HT1080 (cell line): ENCODE measurements at places on chromosomes 2 and 18.

GRCh38 chr2:177619461-177619860 is 226.9 kb downstream of the AGPS start:
- DNase-seq, result no peak

- DNase-seq, result no peak
These were observed 18.6 kb upstream of the PDE1A start for GRCh38 chr2:182445391-182445965.

DNA sequence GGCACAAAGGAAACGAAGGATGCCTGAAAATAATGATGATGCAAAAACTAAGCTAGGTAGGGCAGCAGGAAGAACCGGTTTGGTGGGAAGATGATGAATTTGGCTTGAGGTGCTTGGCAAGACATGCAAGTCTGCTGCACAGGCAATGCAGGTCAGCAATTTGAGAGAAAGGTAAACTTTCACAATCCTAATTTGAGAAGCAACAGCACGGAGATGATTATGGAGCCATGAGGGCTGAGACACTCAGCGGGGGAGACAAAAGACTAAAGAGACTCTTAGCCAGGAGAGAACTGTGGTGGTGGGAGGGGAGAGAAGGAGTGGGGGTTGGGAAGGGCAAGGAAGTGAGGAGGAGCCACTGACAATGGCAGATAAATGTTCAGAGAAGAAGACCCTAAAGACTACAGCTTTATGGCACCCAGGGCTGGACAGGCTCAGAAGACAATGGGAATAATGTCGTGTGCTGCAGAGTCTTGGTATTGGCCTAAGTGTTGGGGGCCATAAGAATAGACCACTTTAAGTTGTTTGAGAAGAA is 19.4 kb upstream of the RNF149 start:
- DNase-seq, result no peak

- DNase-seq, result no peak
These were observed 164.5 kb downstream of the IRS1 start for GRCh38 chr2:226634943-226635604.

DNA sequence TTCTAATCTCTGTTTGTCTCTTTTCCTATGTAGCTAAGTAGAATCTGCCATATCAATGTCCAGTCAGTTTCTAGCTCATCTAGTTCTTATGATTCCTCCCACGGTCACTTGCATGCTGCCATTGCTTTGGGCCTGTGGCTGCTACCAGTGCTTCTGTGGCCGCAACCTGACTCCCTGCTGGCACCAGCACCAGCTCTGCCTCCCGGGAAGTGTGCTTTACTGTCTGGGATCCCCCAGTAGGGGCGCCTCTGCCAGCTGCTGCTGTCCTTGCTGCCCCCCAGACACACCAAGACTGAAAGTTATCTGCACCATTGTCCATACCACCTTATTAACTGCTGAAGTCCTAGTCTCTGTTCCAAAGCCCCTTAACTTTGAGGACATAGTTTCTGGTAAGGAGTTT is 56.3 kb downstream of the RAPGEF4 start:
- no peak for DNase-seq

- no peak for DNase-seq
These were observed 29.8 kb downstream of the EHD3 start for GRCh38 chr2:31263636-31264190.

DNA sequence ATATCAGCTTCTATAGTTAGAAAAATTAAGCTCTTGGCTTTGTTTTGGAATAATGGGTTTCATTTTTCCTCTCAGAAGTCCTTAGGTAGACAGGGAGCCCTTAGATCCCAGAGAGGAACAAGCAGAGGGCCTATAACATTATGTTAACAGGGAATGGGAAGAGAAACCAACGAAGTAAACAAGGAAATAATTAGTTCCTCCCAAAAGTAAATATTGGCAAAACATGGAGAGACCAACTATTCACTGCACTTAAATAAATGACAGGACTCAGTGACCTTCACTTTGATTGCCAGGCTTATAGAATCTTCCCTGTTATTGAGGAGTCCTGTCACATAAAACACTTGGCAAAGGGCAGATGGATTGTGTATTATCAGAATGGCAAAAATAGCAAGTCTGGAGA is 5.3 kb downstream of the CRIM1 start:
- no peak for DNase-seq

- no peak for DNase-seq
These were observed 463.1 kb upstream of the DDX18 start for GRCh38 chr2:117351396-117351795.

DNA sequence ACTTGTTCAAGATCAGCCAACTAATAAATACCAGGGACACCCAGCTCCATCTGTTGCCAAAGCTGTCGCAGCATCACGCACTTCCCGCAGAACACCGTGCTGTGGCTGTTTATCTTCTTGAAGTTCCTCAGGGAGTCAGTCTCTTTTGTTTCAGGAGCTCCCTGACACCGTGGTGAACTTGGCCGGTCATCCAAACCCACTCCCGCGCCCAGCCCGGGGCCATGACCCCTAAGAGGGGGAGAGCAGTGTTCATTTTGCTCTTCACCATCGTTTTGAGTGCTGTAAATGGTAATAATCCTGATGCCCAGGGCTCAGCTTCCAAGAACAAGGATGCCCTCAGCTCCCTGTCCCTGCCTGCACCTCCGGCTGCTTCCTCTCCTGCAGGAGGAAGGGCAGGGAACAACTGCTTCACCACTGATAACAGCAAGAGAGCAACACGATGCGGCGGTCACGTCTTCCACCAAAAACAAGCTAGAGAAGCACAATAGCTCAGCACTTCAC is 131.4 kb downstream of the SEPTIN10 start:
- no peak for DNase-seq

DNA sequence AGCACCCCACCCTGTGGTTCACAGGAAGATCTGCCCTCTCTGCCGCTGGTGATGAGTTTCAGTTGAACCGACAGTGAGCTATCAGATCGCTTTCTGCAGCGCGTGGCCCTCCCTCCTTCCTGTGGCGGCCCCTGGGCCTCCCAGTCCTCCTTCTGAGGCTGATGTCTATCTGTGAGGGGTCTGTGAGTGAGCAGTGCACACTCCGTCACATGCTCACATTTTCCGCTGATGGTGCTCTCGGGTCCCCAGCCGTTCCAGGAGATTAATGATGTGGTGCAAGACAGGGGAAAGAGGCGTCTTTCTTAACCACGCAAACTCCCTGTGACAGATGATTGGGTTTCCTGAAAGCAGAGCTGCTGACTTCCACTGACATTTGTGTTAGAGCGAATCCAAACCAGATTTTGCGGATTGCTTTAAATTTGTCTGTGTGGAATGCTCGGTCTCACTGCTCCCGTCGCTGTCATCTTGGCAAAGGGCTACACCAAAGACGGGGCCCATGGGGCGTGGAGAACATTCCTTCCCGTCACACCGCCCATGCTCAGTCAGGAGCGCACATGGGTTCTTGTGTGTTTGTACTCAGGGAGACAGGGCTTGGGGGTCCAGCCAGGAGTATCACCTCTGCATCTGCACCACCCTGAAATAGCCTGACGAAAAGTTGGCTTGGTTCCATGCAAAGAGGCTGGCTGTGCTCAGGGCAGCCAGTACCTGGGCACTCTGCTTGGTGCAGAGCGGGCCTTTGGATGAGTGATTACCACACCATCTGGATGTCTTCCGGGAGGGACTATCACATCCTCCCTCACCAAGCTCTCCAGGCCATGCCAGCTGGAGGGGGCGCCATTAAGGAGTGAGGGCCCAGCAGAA is 154.7 kb upstream of the HS6ST1 start:
- no peak for DNase-seq

- peak; percentile 34 for DNase-seq
These were observed 53.0 kb upstream of the ALPP start for GRCh38 chr2:232325324-232326273.

GRCh38 chr2:6838673-6839319 is 26.9 kb downstream of the CMPK2 start:
- DNase-seq, result no peak

DNA sequence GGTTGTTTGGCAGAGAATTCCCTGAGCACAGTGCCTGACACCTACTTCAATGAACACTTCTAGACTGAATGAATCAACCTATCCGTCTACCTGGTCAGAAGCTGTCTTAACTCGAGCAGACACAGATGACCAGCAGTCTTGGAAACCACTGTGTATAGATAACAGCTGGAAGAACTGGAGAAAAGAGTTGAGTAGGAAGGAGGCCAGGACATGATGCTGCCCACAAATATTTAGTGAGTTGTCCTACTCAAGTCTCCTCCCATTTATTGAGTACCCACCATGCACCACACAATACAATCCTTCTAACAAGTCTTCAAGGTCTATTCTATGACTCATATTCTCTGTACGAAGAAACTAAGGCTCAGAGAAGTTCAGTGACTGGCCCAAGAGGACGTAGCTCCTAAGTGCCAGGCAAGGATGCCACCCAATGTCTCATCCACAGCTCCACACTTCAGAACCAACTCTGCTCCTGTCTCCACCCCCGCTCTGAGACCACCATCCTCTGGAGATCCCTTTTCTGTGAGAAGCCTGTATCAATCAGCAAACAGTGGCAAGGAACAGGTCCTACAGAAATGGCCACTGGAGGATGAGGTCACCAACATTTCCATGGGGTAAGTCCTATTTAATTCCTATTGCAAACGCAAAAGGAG is 62.2 kb downstream of the GALNT14 start:
- peak; percentile 93 for DNase-seq

- no peak for DNase-seq
These were observed 5.0 kb upstream of the GYPC start for GRCh38 chr2:126650994-126651393.

DNA sequence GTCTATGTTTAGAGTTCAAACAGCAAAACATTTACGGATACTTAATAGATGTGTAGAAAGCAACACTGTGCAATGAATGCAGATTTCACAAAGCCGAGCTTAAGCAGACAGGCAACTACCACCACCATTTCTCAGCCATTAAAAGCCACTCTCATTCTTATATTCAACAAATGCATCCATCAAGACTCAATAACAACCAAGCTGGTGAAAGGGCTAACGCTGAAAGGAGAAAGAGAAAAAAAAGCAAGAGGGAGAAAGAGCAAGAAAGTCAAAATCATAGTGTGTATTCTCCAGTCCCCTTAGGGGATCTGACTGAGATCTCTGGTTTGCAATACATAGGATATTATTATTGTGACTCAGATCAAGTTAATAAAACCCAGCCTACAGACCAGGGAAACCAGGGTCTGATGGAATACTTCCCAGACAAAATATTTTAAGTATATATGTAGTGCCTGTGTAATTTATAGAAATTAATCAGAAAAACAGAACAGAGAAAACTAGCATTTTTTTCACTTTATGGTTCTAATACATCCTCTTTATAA is 14.1 kb downstream of the SATB2 start:
- no peak for DNase-seq

DNA sequence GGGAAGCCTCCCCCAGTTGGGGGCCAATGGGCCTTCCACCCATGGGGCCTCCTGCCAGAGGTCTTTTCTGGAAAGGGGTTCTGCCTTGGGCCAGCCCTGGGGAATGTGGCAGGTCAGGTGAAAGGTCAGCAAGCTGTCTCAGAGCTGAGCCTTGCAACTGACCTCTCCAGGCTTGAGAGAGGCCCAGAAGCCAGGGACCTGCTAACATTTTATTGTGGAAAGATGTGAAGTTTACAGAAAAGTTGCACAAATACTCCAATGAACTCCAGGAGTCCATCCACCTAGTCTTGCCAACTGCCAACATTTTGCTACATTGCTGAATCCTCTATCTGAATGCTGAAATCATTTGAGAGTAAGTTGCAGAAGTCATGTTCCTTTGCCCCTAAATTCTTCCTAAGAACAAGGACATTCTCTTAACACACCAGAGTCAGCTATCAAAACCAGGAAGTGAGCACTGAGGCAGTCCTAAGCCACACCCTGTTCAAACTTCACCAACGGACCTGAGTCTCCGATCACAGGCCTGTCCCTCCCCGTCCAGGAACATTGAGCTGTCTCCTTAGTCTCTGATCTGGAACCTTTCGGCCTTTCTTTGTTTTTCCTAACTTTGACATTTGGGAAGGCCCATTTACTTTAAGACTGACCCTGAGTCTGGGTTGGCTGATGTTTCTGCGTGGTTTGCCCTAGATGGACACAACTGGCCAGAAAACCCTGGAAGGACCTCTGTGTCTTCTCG is 4.0 kb downstream of the SNORC start:
- DNase-seq, result no peak

DNA sequence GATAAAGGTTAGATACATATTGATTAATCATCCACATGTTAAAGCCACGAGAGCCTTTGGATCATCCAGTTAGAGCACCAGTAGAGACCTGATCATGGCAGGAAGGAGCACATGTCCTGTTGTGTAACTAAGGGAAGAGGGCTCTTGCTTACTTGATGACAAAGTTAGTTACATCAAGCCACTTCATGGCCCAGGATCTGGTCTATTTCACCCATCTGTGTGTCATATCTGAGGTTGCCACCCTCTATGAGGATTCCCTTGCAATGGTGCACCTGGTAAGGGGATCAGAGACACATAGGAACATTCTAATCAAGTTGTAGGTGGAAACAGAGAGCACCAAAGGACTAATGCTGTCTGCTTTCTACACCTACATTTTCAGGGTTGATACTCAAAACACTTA is 6.7 kb downstream of the ANKAR start:
- DNase-seq, result no peak

DNA sequence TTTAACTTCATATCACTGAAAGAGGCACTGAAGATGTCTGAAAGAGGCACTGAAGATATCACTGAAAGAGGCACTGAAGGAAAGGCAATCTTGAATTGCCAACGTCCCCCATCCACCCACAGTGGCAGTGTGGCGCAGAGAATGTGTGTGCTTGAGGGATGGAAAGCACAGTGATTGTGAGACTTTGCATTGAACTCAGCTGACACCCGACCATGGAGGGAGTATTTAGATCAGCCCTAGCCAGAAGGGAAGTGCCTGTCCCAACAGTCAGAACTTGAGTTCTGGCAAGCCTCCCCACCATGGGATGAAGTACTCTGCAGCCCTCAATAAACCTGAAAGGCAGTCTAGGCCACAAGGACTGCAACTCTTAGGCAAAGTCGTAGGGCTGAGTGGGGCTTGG is 33.8 kb downstream of the MAP4K3 start:
- no peak for DNase-seq

DNA sequence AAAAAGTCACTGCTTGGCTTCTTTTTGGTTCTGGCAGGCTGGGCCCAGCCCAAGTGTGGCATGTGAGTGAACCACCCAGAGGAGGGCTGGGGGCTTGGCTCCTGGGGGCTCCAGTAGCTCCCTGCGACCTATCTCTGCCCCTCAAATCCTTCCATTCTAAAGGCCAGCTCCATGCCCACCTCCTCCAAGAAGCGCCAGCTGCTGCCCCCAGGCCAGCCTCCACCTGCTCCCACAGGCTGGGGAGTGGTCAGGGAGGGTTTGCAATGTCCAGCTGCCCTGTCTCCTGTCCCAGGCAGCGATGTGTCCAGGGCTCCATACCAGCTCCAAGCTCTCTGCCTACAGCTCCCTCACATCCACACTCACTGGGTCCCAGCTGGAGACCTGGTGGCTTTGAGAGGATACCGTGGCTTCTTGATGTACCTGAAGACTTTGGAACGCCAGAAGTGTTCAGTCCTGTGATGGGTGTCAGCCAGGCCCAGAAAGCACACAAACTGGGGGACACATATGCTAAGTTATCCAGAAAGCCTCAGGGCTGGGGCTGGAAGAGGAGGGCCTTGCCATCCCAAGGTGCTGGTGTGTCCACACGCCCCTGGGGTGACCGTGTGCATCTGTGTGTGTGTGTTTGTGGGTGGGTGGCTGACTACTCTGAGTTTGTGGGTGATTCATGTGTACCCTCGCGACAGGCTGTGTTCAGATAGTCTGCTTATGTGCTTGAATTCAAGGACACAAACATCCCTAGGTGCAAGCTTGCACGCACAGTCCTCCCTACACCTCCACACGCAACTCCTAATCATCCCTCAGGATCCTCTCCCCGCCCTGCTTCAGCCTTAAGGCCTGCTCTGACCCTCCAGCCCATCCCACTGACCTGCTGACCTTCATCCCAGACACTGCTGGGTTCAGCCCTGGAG is 33.4 kb downstream of the ZFP36L2 start:
- DNase-seq, result no peak

GRCh38 chr2:232290668-232291067 is 87.9 kb upstream of the ALPP start:
- no peak for DNase-seq
